ENCODE measurements at places on chromosomes 16 and 17.

- no peak for DNase-seq
These were observed 104.3 kb downstream of the STXBP4 start for GRCh38 chr17:55072898-55073297.

GRCh38 chr17:81854974-81855774, 5.2 kb downstream of the P4HB start:
- DNase-seq = no peak

- DNase-seq = no peak
These were observed 30.7 kb downstream of the TMEM132E start for GRCh38 chr17:34610039-34610438.

DNA sequence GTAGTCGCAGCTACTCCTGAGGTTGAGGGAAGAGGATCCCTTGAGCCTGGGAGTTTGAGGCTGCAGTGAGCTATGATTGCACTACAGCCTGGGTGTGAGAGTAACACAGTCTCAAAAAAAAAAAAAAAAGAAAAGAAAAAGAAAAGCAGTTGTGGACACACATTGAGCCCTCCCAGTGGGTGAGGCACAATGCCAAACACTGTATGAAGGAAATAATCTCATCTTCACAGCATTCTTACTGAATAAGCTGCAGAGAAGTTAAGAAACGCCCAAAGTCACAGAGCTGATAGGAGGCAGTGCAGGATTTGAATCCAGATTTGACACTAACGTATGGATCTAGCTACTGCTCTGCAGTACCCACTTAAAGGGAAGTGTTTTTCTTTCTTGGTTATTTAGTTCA, 5.9 kb upstream of the LYZL6 start:
- no peak for DNase-seq

- no peak for DNase-seq
These were observed 50.3 kb downstream of the METRNL start for GRCh38 chr17:83129676-83130075.

- no peak for DNase-seq
These were observed 28.3 kb upstream of the GSE1 start for GRCh38 chr16:85584819-85585282.

GRCh38 chr16:13999895-14000425, 71.2 kb upstream of the MRTFB start:
- no peak for DNase-seq

GRCh38 chr17:82370471-82371332, 863 bp upstream of the UTS2R start:
- DNase-seq = no peak
